Stimulated activated naive CD4-positive, alpha-beta T cell treated with Interleukin-2 at 50 U/mL for 16 hours (primary cell): ENCODE measurements at places on chromosomes 16 and 17.

- peak; percentile 84 for DNase-seq
Observed at GRCh38 chr16:80569440-80570105, 28.8 kb downstream of the DYNLRB2 start.

- DNase-seq, result no peak
Observed at GRCh38 chr16:55204069-55204468, 119.9 kb upstream of the IRX6 start.

- no peak for DNase-seq
Observed at GRCh38 chr17:57634713-57635465, 110.2 kb downstream of the CCDC182 start.

- no peak for DNase-seq
Observed at GRCh38 chr17:2952174-2952845, 111.1 kb downstream of the OR1D5 start.

- DNase-seq, result no peak
Observed at GRCh38 chr16:3618769-3619141, 7.3 kb upstream of the SLX4 start.

GRCh38 chr17:7880076-7880868, 8.3 kb upstream of the CHD3 start:
- no peak for DNase-seq

- DNase-seq, result no peak
Observed at GRCh38 chr16:24853830-24854229, 8.1 kb downstream of the SLC5A11 start.

GRCh38 chr16:17940584-17941364, 395.8 kb downstream of the NPIPA8 start:
- DNase-seq, result no peak

GRCh38 chr16:69031877-69032301, 73.6 kb upstream of the HAS3 start:
- DNase-seq, result no peak

- no peak for DNase-seq
Observed at GRCh38 chr16:83727018-83727417, 80.8 kb upstream of the HSBP1 start.

DNA sequence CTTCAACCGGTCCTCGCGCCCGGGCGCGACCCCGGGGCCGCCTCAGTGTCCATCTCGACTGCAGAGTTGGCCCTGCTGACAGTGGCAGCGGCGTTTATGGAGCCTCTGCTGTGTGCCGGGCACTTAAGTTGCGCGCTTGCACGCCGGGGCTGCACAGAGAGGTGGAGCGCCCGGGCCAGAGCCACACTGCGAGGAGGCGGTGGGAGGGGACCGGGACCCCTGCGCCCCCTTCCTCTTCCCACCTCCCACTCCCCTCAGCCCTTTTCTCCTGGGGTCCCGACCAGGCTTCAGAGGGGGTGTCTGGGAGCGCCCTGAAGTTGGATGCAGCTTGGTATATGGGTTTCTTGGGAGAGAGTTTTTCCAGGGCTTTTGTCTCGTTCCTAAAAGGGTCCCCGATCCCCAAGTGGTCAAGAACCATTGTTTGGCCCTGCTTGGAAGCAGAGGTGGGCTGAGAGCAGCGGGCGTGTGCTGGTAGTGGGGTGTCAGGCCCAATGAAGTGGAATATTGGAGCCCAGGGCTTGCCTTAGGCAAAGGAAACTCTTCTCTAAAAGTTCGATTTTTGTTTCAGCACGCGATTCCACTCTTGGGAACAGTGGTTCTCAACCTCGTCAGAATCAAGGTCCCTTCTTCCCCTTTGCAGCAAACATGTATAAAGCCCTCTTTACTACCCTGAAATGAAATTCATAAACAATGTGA, 605 bp downstream of the MRTFB start:
- DNase-seq, result no peak

DNA sequence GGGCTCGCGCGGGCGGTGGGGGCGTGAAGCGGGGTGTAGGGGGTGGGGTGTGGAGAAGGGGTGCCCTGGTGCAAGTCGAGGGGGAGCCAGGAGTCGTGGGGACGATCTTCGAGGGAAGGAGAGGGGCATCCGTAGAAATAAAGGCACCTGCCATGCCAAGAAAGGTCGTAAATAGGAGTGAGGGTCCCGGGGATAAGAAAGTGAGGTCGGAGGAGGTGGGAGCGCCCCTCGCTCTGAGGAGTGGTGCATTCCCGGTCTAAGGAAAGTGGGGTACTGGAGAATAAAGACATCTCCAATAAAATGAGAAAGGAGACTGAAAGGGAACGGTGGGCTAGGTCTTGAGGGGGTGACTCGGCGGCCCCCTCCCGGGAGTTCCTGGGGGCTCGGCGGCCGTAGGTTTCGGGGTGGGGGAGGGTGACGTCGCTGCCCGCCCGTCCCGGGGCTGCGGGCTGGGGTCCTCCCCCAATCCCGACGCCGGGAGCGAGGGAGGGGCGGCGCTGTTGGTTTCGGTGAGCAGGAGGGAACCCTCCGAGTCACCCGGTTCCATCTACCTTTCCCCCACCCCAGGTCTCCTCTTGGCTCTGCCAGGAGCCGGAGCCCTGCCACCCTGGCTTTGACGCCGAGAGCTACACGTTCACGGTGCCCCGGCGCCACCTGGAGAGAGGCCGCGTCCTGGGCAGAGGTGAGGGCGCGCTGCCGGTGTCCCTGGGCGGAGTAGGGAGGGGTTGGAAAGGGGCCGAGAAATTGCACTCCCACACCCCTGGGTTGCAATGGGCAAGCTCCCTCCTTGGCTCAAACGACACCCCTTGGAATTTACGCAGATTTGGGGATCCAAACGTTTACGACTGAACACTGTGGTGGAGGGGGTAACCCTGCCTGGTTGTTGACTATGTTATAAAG, 888 bp downstream of the CDH1 start:
- no peak for DNase-seq

DNA sequence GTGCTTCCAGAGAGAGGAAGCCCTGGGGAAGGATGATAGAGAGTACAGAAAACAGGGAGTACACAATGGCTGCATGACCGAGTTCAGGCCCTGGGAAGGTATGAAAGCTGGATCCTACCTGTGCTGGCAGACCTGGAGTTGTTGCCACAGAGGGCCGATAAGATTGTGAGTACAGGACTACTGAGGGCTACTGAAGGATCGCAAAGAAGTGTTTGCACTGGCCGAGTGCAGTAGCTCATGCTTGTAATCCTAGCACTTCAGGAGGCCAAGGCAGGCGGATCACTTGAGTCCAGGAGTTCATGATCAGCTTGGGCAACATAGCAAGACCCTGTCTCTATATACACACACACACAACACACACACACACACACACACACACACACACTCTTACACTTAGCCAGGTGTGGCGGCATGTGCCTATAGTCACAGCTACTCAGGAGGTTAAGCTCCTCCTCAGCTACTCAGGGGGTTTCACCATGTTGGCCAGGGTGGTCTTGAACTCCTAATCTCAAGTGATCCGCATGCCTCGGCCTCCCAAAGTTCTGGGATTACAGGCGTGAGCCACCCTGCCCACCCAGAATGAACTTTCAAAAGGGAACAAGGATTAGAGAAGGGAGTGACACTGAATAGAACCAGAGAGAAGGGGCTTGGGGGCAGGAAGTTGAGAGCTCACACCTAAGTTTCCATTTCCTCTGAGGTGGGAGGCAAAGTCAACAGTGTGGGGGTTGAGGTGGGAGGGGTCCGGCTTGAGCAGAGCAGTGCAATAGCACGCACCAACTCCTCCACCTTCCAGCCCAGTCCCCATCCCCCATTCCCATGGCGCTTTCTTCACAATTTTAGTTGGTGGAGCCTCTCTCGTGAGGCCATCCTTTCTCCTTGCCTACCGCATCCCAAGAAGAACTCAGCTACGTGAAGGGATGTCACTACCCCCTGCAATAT, 7.5 kb downstream of the SCIMP start:
- no peak for DNase-seq

DNA sequence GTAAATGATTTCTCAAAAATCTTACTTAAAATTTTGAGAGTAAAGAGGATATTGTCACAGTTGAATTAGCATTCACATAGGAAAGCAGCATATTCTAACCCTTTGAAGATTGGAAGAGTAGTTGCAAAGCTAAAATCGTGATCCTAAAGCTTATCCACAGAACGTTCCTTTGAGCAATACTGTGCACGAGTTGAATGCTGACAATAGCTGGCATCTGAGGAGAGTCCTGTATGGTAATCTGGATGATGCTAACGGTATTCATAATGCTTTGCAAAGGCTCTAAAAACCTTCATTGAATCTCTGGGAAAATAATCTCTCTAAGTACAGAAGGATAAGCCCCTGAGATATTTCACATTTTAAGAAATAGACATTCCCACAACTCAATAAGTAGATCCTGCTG, 354.6 kb downstream of the CDH8 start:
- DNase-seq, result no peak
